ENCODE measurements at places on chromosomes 11 and 22.

GRCh38 chr22:24807284-24807950, 1.4 kb downstream of the SGSM1 start:
- no peak for DNase-seq

- DNase-seq = no peak
Observed at GRCh38 chr11:68215524-68216170, 2.6 kb upstream of the KMT5B start.

- no peak for DNase-seq
Observed at GRCh38 chr11:12042215-12042676, 33.8 kb upstream of the DKK3 start.

- no peak for DNase-seq
Observed at GRCh38 chr11:120056301-120057027, 81.4 kb downstream of the TRIM29 start.

GRCh38 chr22:47094861-47095330, 332.4 kb downstream of the TBC1D22A start:
- DNase-seq = no peak

Measured in activated CD8-positive, alpha-beta memory T cell treated with anti-CD3 and anti-CD28 coated beads for 48 hours (primary cell).